Activated CD4-positive, alpha-beta T cell treated with anti-CD3 and anti-CD28 coated beads, Interleukin-2, amount 10 ng/mL, durations not matched to agents 7 days and 5 days (primary cell): ENCODE measurements at places on chromosomes 5 and 9. TPM values are rescaled to one million over a fixed set of nuclear protein-coding genes. Genes with fewer than 3 reads are reported as not detected.

DNA sequence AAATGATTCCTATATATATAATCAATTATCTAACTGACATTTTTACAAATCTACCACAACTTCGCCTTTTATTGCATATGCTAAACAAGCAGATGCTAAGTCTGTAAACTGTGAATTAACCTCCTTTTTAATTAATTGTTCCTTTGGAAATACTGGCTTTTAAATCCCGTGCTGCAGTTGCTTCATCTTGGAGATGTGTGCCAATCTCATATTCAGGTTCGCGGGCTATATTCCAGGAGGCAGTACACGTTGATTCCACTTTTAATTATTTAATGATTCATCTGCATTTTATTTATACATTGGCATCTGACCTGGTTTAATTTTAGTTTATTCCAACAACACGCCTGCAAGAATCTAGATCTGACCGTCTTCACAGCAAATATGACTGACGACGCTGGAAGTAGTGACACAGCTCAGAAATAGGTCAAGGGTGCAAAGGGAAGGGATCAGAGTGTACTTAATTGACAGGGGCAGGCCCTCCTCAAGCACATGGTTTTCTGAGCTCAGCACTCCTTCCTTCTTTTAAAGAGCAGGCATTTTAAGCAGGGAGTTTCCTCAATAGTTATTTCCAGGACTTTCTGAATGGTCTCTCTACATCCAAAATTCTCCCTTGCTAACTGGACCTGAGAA, 125.2 kb downstream of the GLIS3 start:
- H3K27ac ChIP-seq: no peak overlapping the region
- no peak for DNase-seq
- no peak overlapping the region for H3K4me3 ChIP-seq
- H3K36me3 ChIP-seq: no peaks in the 10 kb centered on the region
- no peaks in the 10 kb centered on the region for H3K27me3 ChIP-seq

- DNase-seq: no peak
- H3K27ac ChIP-seq: no peak overlapping the region
- peaks cover 4% of the 10 kb centered on the region for H3K4me1 ChIP-seq
These were observed 279.7 kb downstream of the GLIS3 start for GRCh38 chr9:4020038-4020754.

DNA sequence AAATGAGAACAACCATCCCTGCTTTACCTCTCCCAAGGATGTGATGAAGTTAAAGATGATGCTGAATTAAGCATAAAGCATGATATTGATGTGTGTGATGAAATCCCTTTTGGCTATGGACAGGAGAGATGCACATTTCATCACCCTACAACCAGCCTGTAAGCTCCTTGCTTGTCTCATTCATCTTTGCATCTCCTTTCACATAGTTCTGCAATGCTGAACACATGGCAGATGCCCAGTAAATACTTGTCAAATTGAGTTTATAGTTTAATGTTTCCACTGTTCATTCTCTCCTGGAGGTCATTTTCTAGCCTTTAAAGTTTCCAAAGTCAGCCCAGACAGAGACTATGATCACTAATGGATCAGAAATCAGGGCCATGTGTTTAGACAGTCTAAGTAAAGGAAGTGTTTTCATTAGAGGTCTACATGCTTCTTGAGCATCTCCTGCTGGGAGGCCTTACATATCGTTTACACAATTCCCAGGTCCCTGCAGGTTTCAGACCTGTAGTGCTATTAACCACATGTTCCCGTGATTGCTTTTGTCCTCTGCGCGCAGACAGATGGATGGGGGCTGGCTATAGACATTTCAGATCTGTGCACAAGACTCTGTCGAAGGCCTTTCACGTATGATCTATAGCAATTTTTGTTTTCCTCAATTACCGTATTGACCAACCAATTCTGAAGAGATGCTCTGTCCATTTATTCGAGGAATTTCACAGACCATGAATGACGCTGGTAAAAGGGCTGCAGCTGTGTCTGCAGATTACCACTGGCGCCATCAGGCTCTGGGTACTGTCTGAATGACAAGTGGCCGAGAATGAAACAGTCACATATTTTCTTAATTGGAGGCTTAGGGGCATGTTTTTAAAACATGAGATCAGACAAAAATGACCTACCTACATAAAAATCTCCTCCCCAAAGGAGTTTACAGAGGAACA, 49.0 kb upstream of the CKMT2 start:
- H3K4me3 ChIP-seq: no peak overlapping the region
- no peak overlapping the region for H3K27ac ChIP-seq
- H3K27me3 ChIP-seq: no peaks in the 10 kb centered on the region
- peaks cover 28% of the 10 kb centered on the region for H3K4me1 ChIP-seq
- DNase-seq: no peak
- H3K36me3 ChIP-seq: no peaks in the 10 kb centered on the region

- DNase-seq: no peak
- peak overlapping the region; percentile 88 for H3K4me3 ChIP-seq
- H3K27me3 ChIP-seq: peaks cover 66% of the 10 kb centered on the region
These were observed 141.5 kb downstream of the TSSK1B start for GRCh38 chr5:113293068-113293974.

GRCh38 chr9:89817151-89817950, 212.5 kb downstream of the GADD45G start:
- H3K4me3 ChIP-seq: no peak overlapping the region
- H3K27me3 ChIP-seq: peaks cover 13% of the 10 kb centered on the region
- H3K27ac ChIP-seq: no peak overlapping the region
- no peaks in the 10 kb centered on the region for H3K36me3 ChIP-seq
- H3K4me1 ChIP-seq: peaks cover 19% of the 10 kb centered on the region

DNA sequence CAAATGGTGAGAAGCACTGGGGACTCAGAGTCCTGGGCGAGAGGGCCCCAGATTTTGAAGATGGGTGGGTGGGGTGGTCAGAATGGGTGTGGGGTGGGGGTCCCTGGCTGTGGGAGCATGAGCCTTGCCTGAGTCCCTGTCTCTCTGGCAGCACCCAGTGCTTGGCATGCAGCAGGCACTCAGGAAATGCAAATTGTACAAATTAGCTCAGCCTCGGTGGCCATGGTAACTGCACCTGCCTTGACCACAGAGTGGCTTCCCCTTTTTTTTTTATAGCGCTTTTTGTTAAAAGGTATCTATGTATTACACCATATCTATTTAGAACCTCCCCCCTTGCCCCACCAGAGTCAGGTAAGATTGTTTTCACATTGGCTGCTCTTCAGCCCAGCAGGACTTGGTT, 19.2 kb upstream of the PITX1 start:
- no peak overlapping the region for H3K27ac ChIP-seq
- H3K27me3 ChIP-seq: peaks cover 54% of the 10 kb centered on the region
- H3K4me1 ChIP-seq: peaks cover 6% of the 10 kb centered on the region

DNA sequence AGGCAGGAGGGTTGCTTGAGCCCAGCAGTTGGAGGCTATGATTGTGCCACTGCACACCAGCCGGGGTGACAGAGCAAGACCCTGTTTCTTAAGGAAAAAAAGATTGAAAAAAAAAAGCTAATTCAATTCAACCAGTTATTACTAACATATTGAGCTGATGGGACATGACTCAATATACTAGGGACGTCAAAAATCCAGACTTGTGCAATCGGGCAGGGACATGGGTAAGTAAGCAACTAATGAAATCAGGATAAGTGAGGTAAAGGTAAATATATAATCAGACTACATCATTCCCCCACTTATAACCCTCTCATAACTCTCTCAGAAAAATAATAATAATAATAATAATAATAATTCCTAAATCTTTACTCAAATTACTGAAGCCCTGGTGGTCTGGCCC, 975 bp upstream of the HAVCR1 start:
- H3K36me3 ChIP-seq: no peaks in the 10 kb centered on the region
- no peak overlapping the region for H3K4me3 ChIP-seq
- no peak for DNase-seq
- H3K27ac ChIP-seq: no peak overlapping the region

DNA sequence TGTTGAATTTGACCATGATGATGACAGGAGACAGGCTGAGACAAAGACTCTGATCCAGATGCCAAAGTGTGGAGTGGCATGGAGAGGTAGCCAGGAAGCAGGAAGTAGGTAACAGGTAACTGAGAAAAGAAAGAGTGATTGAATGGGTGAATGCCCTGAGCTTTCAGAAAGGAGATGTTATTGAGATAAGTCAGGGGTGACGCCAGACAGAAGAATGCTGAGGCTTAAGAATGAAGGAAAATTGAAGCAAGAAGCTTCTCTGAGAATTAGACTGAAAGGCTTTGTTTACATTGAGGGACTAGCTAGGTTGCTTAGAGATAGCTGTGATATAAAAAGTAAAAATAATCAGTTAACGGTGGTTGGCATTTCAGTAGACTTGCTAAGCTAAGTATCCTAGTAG, 165.7 kb downstream of the PSAT1 start:
- H3K27ac ChIP-seq: no peak overlapping the region
- no peak overlapping the region for H3K4me3 ChIP-seq
- H3K36me3 ChIP-seq: no peaks in the 10 kb centered on the region
- no peaks in the 10 kb centered on the region for H3K4me1 ChIP-seq
- DNase-seq: no peak
- H3K27me3 ChIP-seq: peaks cover 3% of the 10 kb centered on the region

DNA sequence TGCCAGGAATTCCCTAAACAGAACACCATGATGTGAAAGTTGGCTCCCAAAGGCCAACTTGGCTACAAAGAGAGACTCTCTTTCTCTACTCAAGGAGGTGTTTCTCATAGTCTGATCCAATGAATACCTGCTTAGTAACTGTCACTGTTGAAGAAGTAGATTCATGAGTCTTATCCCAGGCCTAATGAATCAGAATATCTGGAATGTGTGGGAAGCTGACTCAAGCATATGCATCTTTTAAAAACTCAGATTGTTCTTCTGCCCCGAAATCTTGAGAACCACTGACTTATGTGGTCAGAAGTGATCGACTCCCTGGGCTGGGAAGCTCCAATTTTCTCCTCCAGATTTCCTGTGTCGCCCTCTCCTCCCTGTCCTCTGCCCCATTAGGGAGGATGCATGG, 345.6 kb downstream of the PLK2 start:
- H3K27ac ChIP-seq: no peak overlapping the region
- no peak overlapping the region for H3K4me3 ChIP-seq
- no peak for DNase-seq
- no peaks in the 10 kb centered on the region for H3K36me3 ChIP-seq

DNA sequence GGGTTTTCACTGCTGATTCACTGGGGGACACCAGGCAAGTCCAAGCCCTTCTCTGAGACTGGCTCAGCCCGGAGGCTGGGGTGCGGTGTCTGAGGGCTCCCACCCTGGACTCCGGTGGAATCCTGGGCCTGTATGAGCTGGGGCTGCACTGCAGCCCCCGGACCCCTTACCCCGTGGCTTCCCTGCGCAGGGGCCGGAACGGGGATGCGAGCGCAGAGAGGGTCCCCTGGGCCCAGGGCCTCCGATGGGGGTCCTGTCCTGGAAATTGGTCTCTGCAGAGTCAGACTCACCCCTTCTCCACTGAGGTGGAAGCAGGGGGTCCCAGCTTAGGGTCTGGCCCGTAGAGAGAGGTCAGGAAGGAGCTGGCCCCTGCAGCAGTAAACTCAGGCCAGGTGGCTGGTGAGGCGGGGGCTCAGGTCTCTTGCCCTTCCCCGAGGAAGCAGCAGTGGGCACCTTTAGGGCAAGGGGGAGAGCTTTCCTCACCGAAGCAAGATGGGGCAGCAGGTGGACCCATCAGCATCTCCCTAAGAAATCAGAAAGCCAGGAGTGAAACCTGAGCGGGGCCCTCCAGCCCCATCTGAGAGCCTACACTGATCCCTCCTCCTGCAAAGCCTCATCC, 1.6 kb upstream of the VAV2 start:
- H3K4me1 ChIP-seq: peaks cover 2% of the 10 kb centered on the region
- DNase-seq: no peak
- no peaks in the 10 kb centered on the region for H3K36me3 ChIP-seq
- H3K4me3 ChIP-seq: peak overlapping the region; percentile 65
- peaks cover 17% of the 10 kb centered on the region for H3K27me3 ChIP-seq

- no peaks in the 10 kb centered on the region for H3K36me3 ChIP-seq
- no peak overlapping the region for H3K27ac ChIP-seq
- DNase-seq: no peak
- no peak overlapping the region for H3K4me3 ChIP-seq
- no peaks in the 10 kb centered on the region for H3K27me3 ChIP-seq
These were observed 1116.7 kb upstream of the SEMA6A start for GRCh38 chr5:117691081-117691870.

The UGT3A1 gene
- not detected for total RNA-seq

The MOB3B gene
- 0.62 TPM for total RNA-seq
